ENCODE measurements at places on chromosomes 2 and 18.

DNA sequence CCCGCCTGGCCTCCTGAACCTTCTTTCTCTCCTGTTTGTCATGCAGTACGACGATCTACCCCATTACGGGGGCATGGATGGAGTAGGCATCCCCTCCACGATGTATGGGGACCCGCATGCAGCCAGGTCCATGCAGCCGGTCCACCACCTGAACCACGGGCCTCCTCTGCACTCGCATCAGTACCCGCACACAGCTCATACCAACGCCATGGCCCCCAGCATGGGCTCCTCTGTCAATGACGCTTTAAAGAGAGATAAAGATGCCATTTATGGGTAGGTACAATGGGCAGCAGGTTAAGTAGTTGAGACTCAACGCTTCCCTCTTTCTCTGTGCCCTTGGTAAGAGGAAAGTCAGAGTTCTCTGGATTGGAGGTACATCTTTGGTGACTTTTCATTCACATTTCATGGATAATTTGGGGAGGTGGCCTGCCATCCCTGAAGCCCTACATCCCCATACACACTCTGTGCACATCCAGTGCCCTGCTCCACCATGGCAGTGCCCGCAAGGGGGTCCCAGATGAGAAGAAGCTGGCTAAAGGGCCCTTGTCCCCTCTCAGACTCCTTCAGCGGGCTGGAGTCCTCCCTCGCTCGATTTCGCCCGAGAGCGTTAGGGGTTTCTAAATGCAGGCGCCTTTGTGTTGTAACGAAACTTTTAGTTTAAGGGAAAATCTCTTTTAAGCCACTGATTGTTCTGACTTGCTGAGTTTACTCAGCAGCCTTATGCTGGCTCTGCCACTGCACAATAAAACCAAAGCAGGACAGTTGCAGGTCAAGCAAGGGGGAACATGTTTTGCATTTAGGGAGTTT, 3.0 kb downstream of the MEIS1 start:
- no peak for DNase-seq

- no peak for DNase-seq
Measured at GRCh38 chr2:173500953-173501352, 146.3 kb downstream of the CDCA7 start.

DNA sequence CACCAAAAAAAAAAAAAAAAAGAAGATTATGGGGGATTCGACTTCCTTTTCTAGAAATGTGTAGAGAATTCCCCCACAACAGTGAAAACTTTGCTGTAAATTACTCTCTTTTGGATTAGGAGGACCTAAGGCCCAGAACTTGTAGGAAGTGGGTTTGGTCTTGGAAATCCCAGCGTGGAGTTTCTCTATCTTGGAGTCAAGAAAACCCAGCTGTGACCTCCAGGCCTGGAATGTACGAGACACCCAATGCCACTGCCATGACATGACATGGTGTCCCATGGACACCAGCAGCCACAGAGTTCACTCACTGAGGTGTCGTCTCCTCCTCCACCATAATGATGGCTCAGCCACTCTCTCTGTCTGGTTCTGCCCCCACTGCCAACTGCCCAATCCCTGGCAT, 202.3 kb downstream of the ALPK2 start:
- no peak for DNase-seq

DNA sequence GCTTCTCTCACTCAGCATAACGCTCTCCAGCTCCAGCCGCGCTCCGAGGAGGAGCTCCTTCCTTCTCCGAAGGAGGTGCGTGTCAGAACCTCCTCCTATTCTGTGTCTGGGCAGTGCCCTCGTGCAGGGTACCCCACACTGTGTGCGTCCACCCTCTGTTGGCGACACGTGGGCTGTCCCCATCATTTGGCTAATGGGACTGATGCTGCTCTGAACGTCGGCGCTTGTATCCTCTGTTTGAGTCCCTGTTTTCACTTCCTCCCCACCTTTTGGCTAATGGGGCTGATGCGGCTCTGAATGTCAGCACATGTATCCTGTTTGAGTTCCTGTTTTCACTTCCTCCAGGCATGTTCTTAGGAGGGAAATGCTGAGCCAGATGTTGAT, 22.2 kb downstream of the KCNG2 start:
- no peak for DNase-seq

DNA sequence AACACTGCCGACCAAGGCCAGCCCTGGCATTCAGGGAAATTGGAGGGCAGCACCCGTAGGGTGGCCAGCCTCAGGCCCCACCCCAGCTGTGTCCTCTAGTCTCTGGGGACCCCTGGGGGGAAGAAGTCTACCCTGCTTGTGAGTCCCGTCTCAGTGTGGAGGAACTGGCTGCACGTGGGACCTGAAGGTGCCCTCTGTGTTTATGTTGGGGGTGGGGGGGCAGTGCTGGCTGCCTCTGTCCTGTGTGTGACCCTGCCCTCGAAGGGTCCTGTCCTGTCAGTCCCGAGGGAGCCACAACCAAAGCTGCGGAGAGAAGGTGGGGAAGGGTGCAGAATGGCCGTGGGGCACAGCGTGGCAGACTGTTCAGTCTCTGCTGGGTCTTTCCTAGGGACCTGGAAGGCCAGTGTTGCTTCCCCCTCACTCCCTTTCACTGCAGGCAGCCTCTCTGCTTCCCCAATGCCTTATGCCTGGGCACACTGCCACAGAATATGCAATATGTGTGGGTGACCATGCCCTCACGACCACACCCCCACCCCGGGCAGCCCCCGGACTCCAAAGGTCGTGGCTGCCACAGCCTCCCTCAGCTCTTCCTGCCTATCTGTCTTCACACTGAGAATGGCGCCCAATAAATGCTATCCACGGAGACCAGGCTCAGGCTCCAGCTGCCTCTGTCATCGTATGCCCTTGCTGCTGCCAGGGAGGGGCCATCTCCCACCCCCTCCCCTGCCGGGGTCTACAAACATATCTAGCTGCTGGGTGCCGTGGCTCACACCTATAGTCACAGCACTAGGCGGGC, 33.3 kb upstream of the SLC35F6 start:
- no peak for DNase-seq

All from kidney tubule cell (primary cell).